Jurkat, Clone E6-1 (cell line): ENCODE measurements at places on chromosomes 6 and 20.

DNA sequence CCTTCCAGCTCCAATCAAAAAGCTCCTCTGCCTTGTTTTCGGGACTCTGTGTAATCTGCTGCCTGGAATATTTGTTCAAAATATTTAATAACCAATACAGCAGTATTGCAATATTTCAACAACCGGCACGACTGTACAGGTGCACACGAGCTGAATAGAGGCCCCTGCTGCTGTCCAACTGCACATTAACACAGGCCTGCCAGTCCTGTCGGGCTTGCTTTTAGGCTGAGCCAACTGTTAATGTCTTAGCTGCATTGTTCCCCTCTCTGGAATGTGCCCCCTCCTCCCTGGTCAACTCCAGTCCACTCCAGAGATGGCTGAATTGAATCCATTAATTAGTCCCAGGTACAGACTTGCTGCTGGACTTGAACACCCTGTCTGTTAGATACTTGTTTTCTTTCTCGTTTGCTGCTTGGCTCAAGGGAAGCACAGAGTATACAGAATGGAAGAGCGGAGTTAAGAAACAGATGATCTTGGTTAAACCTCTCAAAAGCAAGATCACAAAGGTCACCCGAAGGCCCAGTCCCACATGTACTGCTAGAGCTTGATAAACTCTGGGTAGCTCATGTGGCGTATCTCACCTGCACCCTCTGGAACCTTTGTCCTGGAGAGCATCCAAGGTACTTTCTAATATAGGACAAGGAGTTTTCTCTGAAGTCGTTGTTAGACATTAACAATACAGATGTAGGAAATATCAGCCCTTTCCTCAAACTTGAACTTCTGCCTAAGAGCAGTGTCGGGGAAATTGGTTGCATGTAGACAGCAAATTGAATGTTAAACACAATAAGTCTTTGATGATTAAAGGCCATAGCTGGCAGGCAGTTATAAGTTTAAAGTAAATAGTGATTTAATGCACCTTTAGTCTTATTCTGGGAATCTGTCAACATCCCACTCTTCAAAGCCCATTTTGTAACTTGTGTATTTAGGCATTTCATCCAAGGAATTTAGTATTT lies 31.9 kb downstream of the SHLD1 start:
- no peak for DNase-seq

- DNase-seq = no peak
Measured at GRCh38 chr6:142207265-142207877, 60.3 kb downstream of the VTA1 start.

GRCh38 chr6:12813321-12813720 lies 96.8 kb downstream of the PHACTR1 start:
- no peak for DNase-seq

DNA sequence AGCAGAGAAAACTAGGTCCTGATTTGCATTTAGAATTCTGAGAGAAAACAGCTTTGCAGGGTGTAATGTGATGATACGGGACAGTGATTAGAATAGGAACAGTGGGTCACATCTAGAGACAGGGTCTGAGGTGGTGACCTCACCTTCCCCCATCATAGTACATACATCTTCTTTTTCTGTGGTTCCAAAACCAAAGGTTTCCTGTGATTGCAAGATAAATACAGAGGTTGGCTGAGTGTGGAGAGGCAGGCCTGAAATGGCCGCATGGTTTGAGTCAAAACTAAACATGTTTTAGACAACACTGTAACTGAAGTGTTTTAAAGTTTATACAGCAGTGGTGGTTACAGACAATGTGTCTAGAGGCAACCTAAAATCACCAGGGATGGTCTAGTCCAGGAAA lies 10.4 kb upstream of the NT5DC1 start:
- no peak for DNase-seq

- no peak for DNase-seq
Measured at GRCh38 chr6:38141085-38141484, 321.6 kb downstream of the ZFAND3 start.

GRCh38 chr20:25372584-25373336 lies 17.9 kb downstream of the ABHD12 start:
- no peak for DNase-seq

DNA sequence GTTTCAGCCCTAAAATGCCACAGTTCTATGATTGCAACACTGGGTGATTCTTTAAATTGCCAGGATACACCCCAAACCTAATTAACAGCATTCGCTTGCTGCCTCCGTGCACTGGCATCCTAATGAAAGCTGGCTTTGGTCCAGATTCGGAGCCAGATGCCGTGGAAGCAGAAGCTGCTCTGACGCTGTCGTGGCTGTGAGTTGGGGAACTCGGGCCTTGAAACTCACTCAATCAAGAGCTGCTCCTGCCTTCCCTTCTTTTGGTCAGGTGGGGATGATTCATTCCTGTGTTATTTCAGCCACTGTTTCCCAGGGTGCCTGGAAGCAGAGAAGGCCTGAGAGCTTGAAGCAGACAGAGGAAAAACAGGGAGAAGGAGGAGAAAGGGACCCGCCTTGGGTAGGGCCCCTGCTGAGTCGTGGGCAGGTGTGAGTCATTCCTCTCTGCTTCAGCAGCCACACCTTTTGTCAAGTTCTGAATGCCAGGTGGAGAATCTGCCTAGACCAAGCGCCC lies 36.2 kb upstream of the DSP start:
- no peak for DNase-seq

DNA sequence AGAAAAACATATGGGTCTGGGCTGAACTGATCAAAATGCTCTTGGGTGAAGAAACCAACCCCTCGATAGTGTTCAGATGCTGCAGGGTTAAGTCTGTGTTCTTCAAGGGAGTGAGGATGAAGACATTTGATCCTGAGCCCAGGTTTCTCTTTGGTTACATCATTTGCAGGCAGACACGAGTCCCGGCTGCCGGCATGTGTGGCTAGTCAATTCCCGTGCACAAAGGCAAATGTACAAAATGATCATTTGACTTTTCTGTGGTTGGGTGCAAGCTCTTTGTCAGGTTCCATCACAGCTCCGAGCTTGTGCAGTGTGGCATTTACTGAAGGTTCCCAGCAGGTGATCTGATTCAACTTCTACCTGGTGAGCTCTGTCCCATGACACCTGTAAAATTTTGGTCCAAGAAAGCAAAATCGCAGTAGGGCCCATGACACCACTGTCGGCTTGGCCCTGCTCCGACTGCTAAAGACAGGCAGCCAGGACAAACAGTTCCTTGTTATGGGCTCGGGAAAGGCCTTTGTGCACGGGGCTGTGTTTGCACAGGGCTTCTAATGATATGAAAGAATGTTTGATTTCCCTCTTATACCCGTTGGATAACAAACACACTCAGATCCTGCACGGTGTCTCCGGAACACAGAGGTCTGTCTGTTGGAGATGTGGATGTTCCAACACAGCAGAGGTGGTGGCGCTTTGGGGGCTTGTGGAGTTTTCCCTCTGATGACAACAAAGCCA lies 46.9 kb downstream of the GJA10 start:
- no peak for DNase-seq

GRCh38 chr6:84074988-84075781 lies 41.6 kb downstream of the MRAP2 start:
- DNase-seq = no peak

- no peak for DNase-seq
Measured at GRCh38 chr6:44833248-44833647, 445.7 kb downstream of the CDC5L start.

GRCh38 chr6:13250703-13251102 lies 77.6 kb downstream of the TBC1D7 start:
- DNase-seq = no peak

DNA sequence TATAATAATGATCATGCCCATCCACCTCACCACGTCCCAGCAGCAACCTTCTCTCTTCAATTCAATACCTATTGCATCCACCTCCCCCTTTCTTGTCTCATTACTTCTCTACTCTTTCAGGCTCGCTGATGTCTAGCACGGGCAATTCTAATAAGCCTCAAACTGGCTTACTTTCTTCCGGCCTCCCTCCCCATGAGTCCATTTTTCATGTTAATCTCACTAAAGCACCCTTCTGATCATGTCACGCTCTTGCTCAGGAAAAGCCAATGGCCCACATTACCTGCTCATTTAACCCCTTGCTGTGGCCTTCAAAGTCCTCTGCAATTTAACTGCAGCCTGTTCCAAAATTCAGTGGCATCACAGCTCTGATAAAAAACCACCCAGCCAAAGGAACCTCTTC lies 105.1 kb downstream of the UTRN start:
- no peak for DNase-seq

DNA sequence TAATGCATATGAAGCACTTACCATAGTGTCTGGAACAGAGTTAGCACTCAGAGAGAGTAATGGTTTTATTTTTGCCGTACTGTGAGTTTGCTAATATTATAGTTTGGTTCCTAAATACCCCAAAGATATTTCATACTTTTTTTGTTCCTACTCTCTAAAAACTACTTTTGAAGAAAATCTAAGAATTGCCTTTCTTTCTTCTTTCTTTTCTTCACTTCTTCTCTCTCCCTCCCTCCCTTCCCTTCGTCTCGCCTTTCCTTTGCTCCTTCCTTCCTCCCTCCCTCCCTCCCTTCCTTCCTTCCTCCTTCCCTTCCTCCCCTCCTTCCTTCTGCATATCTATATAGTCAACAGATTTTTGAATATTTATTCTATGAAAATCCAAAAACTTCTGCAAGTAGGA lies 351.7 kb upstream of the RSPO3 start:
- DNase-seq = no peak

DNA sequence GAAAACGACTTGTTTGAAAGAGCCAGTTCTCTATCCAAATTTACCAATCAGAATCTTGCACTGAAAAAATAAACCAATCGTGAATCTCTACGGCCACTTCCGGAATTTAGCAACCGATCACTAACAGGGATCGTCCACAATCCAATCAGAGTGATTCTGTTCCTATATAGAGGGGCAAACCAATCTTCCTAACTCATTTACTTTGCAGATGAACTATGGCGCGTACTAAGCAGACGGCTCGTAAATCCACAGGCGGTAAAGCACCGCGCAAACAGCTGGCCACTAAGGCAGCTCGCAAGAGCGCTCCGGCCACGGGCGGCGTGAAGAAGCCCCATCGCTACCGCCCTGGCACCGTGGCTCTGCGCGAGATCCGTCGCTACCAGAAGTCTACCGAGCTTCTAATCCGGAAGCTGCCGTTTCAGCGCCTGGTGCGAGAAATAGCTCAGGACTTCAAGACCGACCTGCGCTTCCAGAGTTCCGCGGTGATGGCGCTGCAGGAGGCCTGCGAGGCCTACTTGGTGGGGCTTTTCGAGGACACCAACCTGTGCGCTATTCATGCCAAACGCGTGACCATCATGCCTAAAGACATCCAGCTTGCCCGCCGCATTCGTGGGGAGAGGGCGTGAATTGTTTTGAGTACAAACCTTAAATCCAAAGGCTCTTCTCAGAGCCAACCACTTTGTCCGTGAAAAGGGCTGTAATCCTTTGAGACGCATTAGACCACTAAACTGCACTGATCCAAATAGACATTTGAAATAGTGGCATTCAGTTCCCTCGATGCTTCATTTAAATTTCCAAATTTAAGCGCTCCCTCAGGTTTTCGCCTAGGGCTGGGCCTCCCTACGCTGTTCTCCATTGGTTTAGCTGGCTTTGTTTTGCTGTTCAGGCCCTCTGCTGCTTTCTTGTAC lies 138.0 kb downstream of the HFE start:
- DNase-seq = no peak

DNA sequence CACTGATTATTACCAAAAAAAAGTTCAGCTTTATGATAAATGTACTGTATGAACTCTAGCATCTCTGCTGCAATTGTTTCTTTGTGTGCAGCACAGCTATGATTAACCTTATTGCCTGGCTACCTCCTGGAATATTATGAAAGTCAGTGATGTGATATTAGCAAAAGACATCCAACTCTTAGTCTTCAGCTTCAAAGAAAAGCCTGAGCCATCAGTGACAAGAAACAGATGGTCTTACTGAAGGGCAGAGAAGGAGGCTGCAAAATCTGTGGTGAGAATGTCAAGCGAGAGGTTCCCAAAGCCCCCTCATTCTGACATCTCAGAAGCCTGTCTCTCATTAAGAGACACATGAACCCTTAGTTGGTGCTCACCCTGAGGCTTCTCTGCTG lies 89.4 kb upstream of the TNFAIP3 start:
- DNase-seq = no peak

- DNase-seq = no peak
Measured at GRCh38 chr6:106469882-106470281, 109.4 kb downstream of the CRYBG1 start.

DNA sequence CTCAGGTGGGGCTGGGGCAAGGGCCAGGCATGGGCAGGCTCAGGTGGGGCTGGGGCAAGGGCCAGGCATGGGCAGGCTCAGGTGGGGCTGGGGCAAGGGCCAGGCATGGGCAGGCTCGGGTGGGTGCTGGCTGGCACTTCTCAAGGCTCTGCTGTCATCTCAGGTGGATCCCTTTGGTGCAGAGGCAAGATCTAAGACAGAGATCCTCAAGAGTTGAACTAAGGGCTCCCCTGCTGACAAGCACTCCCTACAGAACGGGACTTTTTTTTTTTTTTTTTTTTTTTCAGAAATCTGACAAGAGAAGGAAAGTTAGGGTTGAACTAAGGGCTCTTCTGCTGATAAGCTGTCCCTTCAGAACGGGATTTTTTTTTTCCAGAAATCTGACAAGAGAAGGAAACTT lies 24.9 kb downstream of the MMP24OS start:
- DNase-seq = no peak

GRCh38 chr20:48799328-48800105 lies 28.3 kb downstream of the PREX1 start:
- no peak for DNase-seq

- no peak for DNase-seq
Measured at GRCh38 chr6:6866656-6867403, 240.9 kb upstream of the RREB1 start.

- DNase-seq = no peak
Measured at GRCh38 chr20:17615645-17616479, 46.0 kb downstream of the DSTN start.

DNA sequence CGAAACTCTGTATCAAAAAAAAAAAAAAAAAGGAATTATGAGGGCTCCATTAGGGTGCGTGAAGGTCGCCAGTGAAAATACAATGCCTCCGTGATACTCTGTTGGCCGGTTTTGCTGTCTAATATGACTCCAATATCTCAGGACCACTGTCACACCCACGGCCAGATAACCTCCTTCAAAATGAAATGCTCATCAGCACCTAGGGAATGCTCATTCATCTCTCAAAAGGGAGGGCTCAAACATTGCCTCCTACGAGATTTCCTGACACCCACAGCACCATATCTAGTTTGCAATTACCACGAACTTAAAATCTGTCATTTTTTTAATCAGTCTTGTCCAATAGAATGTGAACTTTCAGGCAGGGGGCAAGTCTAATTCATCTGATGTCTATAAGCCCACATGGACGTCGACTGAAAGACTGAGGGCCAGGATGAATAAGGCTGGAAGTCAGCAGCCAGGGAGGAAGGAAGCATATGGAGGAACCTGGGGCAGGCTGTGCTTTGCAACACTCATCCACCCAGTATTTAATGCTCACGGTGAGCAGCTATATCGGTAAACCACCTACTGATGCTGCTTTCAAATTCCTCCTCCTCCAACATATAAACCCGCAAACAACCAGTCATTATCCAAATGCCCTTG lies 42.8 kb downstream of the MAP3K5 start:
- no peak for DNase-seq

DNA sequence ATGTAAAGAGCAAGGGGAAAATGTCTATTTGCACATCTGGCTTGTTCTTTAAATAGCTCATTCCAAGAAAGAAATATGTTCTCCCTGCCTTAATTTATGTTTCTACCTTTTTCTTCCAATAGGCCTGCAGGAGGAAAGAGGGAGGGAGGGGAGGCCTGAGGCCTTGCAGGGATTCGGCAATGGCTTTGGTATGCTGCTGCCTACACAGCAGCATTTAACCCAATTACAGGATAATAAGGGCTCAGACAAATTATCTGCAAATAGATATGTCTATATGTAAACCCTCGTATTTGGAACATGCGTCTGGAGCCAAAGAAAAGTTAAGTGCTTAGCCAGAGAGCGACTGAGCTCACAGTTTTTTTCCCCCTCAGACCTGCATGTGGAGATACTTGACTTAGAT lies 277.2 kb downstream of the CDC5L start:
- no peak for DNase-seq
